Melanocyte of skin (primary cell): ENCODE measurements at places on chromosomes 2 and 18. TPM values are rescaled to one million over a fixed set of nuclear protein-coding genes. Genes with fewer than 3 reads are reported as not detected.

SLC39A6 gene
- 502 and 527 TPM in 2 replicates for total RNA-seq

LOXHD1 gene
- total RNA-seq: not detected in 2 replicates

GKN1 gene
- not detected in 2 replicates for total RNA-seq

OSBPL6 gene
- total RNA-seq: 5.2 and 7.6 TPM in 2 replicates

AQP12B gene
- not detected in 2 replicates for total RNA-seq

NOL4 gene
- not detected in 2 replicates for total RNA-seq

ZNF385B gene
- not detected in 2 replicates for total RNA-seq

GPR45 gene
- not detected in 2 replicates for total RNA-seq

TMEM37 gene
- total RNA-seq: not detected in 2 replicates

RAX gene
- total RNA-seq: not detected in 2 replicates

NT5DC4 gene
- total RNA-seq: not detected in 2 replicates

IL1R2 gene
- total RNA-seq: 1.1 TPM in 1 of 2 replicates, not detected in the other

ACMSD gene
- not detected in 2 replicates for total RNA-seq

SNORC gene
- 0.33 and 1.1 TPM in 2 replicates for total RNA-seq

DCC gene
- total RNA-seq: under 0.01 TPM in 2 replicates
